NCI-H1930 (cell line): ENCODE measurements at places on chromosomes 4 and X.

- DNase-seq = no peak
These were observed 217.7 kb upstream of the CENPE start for GRCh38 chr4:103415801-103416200.

GRCh38 chr4:137640156-137640837 is 108.0 kb upstream of the PCDH18 start:
- DNase-seq = no peak

DNA sequence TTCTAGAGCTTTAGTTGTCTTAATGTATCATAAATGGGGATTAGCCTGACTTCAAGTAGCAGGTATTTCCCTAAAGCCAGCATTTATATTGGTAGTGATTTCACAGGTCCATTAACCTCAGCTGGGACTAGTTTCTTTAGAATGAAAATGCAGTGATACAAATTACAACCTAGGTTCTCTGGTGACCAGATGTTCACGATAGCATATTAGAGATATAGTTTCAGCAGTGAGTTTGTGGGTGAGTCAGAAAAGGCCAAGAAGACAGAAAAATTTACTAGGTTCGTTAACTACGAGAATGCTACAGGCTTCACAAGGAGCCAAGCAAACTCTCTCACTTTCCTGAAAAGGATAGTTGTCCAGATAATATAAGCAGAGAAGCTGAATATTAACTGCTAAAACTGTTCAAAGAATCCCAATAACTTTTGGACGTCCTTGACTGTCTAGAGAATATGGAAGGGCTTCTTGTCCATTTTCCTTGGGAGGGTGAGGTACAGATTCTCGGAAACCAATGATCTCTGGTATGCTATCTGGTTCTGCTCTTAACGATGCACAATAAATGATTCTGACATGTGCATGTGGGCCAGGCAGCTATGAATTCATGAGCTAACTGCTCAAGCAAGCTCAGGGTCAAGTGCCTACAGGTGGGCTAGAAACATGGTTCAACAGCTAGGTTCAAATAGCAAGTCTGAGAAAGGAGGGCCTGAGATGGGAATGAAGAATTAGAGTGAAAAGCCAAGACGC is 6.0 kb upstream of the SPCS3 start:
- DNase-seq = no peak

GRCh38 chr4:147418226-147418625 is 62.7 kb upstream of the EDNRA start:
- no peak for DNase-seq

DNA sequence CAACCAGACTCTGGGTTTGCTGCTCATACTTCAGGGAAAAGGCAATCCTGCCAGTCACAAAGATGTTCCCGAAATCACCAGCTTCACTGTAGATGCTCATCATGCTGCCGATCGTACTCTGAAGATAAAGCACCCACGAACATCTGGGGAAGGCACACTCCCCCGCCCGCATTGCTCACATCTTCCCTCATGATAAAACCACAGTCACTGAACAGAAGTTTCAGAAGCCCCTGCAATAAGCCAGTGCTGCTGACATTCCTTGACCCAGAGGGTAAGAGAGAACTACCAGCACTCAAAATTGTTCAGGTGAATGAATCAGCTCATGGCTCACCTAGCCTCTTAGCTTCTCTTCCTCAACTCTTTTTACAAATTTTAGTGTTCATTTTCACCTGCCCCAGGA is 43.1 kb downstream of the SRPX2 start:
- DNase-seq = no peak

GRCh38 chr4:40897557-40898203 is 147.9 kb downstream of the NSUN7 start:
- peak; percentile 64 for DNase-seq
